Aorta (tissue), 5 donors: ENCODE measurements at places on chromosomes 5 and 9. TPM values are rescaled to one million over a fixed set of nuclear protein-coding genes. Genes with fewer than 3 reads are reported as not detected.
A peak's percentile ranks its signal among the peaks of the same experiment; 100 is the strongest.

DNA sequence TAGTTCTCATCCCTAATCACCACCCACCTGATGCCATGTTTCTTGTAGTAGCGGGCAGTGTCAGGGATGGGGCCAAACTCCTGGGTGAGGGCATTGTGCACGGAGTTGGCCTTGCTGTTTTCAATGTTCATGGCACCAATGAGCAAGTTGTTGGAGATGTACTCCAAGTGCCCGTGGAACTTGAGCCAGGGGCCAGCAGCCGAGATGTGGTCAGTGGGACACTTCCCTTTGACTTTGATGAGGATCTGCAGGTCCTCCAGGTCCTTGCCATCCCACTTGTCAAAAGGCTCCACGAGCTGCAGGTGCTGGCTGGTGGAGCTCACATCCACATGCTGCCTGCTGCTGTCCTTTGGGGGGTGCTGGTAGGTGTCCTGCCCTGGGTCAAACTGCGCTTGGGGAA, 162.2 kb upstream of the SV2C start:
- no peaks in the 10 kb centered on the region for H3K27me3 ChIP-seq
- H3K27ac ChIP-seq = no peak overlapping the region
- no peak overlapping the region for H3K4me3 ChIP-seq

DNA sequence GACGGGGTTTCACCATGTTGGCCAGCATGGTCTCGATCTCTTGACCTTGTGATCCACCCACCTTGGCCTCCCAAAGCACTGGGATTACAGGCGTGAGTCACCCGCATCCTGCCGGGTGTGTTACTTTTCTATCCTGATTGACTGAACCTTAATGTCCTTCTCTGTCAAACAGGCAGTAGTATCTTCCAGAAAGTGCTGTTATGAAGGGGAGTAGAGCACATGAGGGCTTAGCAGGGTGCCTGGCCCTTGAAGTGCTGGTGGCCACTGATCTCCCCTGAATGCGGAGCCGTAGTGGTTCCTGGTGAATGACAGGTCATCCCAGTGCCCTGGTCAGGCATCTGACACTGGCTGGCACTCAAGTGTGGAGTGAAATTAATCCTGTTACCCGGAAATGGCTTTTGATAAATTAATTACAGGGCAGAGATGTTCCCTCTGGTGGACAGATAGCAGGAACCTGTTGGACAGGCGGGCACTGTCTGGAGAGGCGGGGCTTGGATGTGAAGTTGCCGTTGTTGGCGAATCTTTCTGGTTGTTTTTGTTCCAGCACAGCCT, 28.4 kb downstream of the PRRC2B start:
- no peak overlapping the region for H3K27ac ChIP-seq
- DNase-seq = peak; percentile 61
- H3K27me3 ChIP-seq = no peaks in the 10 kb centered on the region
- no peak overlapping the region for H3K4me3 ChIP-seq
- peaks cover 6% of the 10 kb centered on the region for H3K4me1 ChIP-seq

DNA sequence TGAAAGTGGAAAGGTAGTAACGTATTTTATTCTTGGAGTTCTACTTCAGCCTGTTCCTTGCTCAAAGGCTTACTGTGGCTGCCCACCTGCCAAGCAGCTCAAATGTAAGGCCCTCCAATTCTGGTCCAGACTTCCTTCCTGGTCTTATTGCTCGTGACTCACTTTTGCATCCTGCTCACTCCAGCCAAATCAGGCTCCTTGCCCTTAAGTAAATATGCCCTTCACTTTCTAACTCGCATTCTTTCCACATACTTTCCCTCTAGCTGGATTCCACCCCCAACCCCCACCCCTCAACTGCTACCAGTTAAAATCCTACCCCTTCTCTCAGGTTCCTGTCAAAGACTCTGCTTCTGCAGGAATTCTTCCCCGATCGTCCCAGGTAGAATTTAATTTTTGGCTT, 96.6 kb downstream of the GALNT10 start:
- DNase-seq = no peak
- peaks cover 4% of the 10 kb centered on the region for H3K4me1 ChIP-seq
- H3K27me3 ChIP-seq = no peaks in the 10 kb centered on the region
- H3K4me3 ChIP-seq = no peak overlapping the region

DNA sequence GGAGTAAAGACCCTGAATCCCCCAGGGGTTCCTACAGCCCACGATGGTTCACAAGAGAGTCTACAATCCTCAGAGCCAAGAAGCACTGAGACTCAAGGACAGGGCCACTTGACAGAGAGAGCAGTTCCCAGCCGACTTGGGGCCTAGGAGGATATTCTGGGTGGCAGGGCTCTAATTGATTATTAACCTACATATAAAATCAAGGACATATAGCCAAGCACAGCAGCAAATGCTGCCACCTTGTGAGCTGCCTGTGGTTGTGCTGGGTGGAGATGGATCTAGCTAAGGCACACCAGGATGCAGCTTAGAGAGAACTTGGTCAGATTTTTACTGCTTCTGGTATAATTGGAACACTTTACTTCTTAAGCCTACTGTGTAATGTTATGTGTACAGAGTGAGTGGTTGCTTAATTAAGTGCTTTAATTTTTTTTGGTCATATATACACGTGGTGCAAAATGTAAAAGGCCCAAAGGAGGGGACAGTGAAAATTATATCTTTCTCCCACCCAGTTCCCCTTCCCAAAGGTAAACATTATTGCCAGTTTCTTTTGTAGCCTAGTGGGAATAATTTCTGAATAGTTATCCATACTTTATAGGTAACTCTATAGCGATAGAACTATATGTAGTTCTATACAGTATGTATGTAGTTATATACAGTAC, 78.8 kb downstream of the F2RL2 start:
- no peak overlapping the region for H3K27ac ChIP-seq
- DNase-seq = no peak
- H3K36me3 ChIP-seq = no peaks in the 10 kb centered on the region
- no peak overlapping the region for H3K4me3 ChIP-seq
- no peaks in the 10 kb centered on the region for H3K4me1 ChIP-seq
- H3K27me3 ChIP-seq = no peaks in the 10 kb centered on the region

DNA sequence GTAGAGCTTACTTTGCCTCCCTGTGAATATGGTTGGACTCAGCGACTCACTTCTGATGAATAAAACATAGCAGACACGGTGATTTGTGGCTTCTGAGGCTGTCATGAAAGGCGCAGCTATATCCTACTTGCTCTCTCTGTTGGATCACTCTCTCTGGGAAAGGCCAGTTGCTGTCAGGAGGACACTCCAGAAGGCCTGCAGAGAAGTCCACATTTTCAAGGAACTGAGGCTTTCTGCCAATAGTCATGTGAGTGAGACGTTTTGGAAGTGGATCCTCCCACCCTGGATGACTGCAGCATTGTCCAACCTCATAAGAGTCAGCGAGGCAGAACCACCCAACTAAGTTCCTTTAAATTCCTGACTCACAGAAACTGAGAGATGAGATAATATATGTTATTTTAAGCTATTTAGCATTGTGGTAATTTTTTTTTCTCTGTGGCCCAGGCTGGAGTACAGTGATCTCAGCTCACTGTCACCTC, 156.0 kb upstream of the MAST4 start:
- peak; percentile 54 for DNase-seq
- no peaks in the 10 kb centered on the region for H3K27me3 ChIP-seq
- H3K4me1 ChIP-seq = no peaks in the 10 kb centered on the region
- no peak overlapping the region for H3K4me3 ChIP-seq
- no peaks in the 10 kb centered on the region for H3K36me3 ChIP-seq
- no peak overlapping the region for H3K27ac ChIP-seq

DNA sequence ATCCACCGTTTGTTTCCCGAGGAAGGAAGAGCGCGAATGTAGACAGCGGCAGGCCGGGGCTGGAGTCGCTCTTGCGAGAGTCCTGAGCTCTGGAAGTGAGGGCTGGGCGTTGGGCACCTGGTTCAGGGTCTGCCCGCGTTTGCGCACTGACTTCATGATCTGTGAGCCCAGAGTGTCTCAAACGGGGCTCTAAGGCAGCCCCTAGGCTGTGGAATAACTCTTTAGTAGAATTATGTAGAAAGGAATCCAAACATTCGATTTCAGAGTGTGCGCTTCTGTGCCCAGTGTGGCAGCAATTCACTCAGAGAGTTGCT, 478 bp upstream of the GGTA1 start:
- no peaks in the 10 kb centered on the region for H3K36me3 ChIP-seq
- DNase-seq = no peak
- H3K4me1 ChIP-seq = no peaks in the 10 kb centered on the region

DNA sequence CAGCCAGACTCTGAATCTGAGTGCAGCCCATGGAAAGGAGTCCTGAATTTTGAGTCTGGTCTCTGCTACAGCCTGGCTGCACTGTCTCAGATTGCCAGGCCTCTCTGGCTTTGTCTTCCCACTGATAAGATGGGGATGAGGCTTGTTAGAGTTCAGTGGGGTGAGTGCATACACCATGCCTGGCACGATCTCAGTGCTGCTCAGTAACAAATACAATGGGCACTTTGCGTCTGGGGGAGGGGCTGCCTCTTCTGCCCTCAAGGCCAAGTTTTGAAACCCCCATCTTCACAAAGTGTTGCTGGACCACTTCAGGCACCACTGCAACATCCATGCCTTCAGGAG, 49.0 kb downstream of the PPARGC1B start:
- H3K36me3 ChIP-seq = no peaks in the 10 kb centered on the region
- no peak overlapping the region for H3K27ac ChIP-seq
- no peak overlapping the region for H3K4me3 ChIP-seq
- no peak for DNase-seq
- no peaks in the 10 kb centered on the region for H3K4me1 ChIP-seq
- H3K27me3 ChIP-seq = no peaks in the 10 kb centered on the region

DNA sequence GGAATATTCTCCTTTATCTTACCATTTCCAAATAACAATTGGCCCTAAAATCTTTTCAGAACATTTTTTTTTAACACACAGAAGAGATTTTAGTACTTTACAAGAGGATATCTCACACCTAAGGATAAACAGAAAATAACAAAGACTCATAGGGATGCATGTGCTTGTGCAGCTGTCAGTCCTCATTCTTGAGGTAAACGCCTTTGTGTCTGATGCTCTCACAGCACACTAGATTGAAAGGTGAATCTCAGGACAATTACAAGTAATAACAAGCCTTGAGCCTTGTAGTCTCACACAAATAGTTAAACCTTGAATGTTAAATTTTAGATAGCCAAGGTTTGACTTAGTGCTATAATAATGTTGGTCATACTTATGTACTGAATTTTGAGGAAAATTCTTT, 439.2 kb downstream of the PTPRD start:
- no peaks in the 10 kb centered on the region for H3K36me3 ChIP-seq
- H3K27me3 ChIP-seq = no peaks in the 10 kb centered on the region
- no peaks in the 10 kb centered on the region for H3K4me1 ChIP-seq
- no peak for DNase-seq
- H3K4me3 ChIP-seq = no peak overlapping the region
- no peak overlapping the region for H3K27ac ChIP-seq

GRCh38 chr5:149581931-149582768, 852 bp downstream of the ARHGEF37 start:
- no peak for DNase-seq
- peaks cover 6% of the 10 kb centered on the region for H3K4me1 ChIP-seq
- no peaks in the 10 kb centered on the region for H3K27me3 ChIP-seq
- H3K36me3 ChIP-seq = no peaks in the 10 kb centered on the region

GRCh38 chr5:39500551-39501175, 75.9 kb upstream of the DAB2 start:
- no peak for DNase-seq
- H3K27ac ChIP-seq = no peak overlapping the region
- H3K36me3 ChIP-seq = no peaks in the 10 kb centered on the region
- H3K27me3 ChIP-seq = no peaks in the 10 kb centered on the region

- peaks cover 2% of the 10 kb centered on the region for H3K4me1 ChIP-seq
- no peaks in the 10 kb centered on the region for H3K36me3 ChIP-seq
- DNase-seq = no peak
- no peaks in the 10 kb centered on the region for H3K27me3 ChIP-seq
These were observed 353.5 kb downstream of the NDUFS4 start for GRCh38 chr5:53913941-53914340.

- DNase-seq = no peak
- no peak overlapping the region for H3K4me3 ChIP-seq
- H3K27me3 ChIP-seq = no peaks in the 10 kb centered on the region
- H3K27ac ChIP-seq = no peak overlapping the region
- H3K36me3 ChIP-seq = no peaks in the 10 kb centered on the region
These were observed 170.4 kb upstream of the CDH6 start for GRCh38 chr5:31023105-31023504.

GRCh38 chr5:131720714-131721113, 76.1 kb downstream of the FNIP1 start:
- no peak overlapping the region for H3K27ac ChIP-seq
- no peak for DNase-seq
- no peaks in the 10 kb centered on the region for H3K27me3 ChIP-seq
- H3K4me3 ChIP-seq = no peak overlapping the region

GRCh38 chr5:96384353-96384752, 48.7 kb downstream of the PCSK1 start:
- peak; percentile 80 for DNase-seq
- H3K27me3 ChIP-seq = no peaks in the 10 kb centered on the region
- H3K27ac ChIP-seq = no peak overlapping the region

- no peak for DNase-seq
- no peaks in the 10 kb centered on the region for H3K36me3 ChIP-seq
- no peaks in the 10 kb centered on the region for H3K4me1 ChIP-seq
- H3K4me3 ChIP-seq = no peak overlapping the region
- H3K27ac ChIP-seq = no peak overlapping the region
These were observed 95.7 kb downstream of the TRPM3 start for GRCh38 chr9:71025728-71026127.

- no peak for DNase-seq
- peaks cover 2% of the 10 kb centered on the region for H3K27me3 ChIP-seq
- no peaks in the 10 kb centered on the region for H3K36me3 ChIP-seq
- H3K4me1 ChIP-seq = no peaks in the 10 kb centered on the region
- H3K4me3 ChIP-seq = no peak overlapping the region
These were observed 1219.3 kb upstream of the WWC1 start for GRCh38 chr5:167071981-167072610.

- no peaks in the 10 kb centered on the region for H3K27me3 ChIP-seq
- DNase-seq = no peak
- no peaks in the 10 kb centered on the region for H3K36me3 ChIP-seq
These were observed 16.5 kb upstream of the TRIM14 start for GRCh38 chr9:98135558-98135934.

DNA sequence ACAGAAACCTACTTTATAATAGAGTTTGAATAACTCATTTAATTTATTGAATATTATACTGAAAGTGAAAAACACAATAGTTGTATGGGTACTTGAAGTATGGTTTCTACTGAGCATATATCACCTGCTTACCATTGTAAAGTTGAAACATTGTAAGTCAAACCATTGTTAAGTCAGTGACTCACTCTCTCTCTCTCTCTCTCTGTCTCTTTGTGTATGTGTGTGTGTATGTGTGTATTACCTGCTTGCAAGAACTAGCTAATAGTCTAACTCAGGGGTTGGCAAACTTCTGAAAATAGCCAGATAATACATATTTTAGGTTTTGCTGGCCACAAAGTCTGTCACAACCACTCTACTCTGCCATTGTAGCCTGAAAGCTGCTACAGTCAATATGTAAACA, 564.3 kb upstream of the ZNF608 start:
- H3K4me1 ChIP-seq = no peaks in the 10 kb centered on the region
- no peaks in the 10 kb centered on the region for H3K36me3 ChIP-seq
- no peak overlapping the region for H3K4me3 ChIP-seq
- DNase-seq = no peak

Gene PCDHA12
- 0.57 TPM for total RNA-seq

Gene DBH
- not detected for total RNA-seq

Gene AGXT2
- total RNA-seq = not detected

Gene SAPCD2
- total RNA-seq = 0.26 TPM

Gene SAP30L
- 40.5 TPM for total RNA-seq

Gene TMEM8B
- total RNA-seq = 20.8 TPM

Gene ADAMTS16
- 0.81 TPM for total RNA-seq

Gene SLC12A2
- 14.3 TPM for total RNA-seq

Gene LCN15
- not detected for total RNA-seq

Gene NUDT2
- total RNA-seq = 17.1 TPM

Gene NMRK1
- 33.1 TPM for total RNA-seq

Gene PKD2L2
- not detected for total RNA-seq
